Vagina (tissue), 2 donors: ENCODE measurements at places on chromosomes 1 and 21.

GRCh38 chr1:29426701-29427279, 190.5 kb downstream of the PTPRU start:
- H3K36me3 ChIP-seq: no peaks in the 10 kb centered on the region
- no peaks in the 10 kb centered on the region for H3K27me3 ChIP-seq
- no peak for DNase-seq
- no peak overlapping the region for H3K27ac ChIP-seq
- no peaks in the 10 kb centered on the region for H3K4me1 ChIP-seq

DNA sequence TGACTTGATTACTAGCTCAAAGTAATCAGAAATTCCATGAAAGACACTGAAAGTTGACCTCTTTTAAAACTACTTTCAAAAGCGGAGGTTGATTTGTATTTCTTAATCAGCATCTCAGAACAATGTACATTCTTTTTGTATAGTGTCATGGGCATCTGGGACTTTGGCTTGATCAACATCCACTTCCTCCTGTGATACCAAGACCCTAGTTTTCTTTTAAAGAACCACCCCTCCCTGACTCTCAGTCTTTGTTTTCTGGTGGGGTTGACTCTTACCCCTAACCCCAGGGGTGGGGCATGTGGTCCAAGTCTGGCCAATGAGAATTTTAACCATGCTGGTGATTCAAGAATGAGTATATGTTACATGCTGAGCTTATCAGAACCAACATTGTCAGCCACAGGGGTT, 21.7 kb upstream of the IRF2BP2 start:
- DNase-seq: no peak
- no peaks in the 10 kb centered on the region for H3K36me3 ChIP-seq
- no peaks in the 10 kb centered on the region for H3K4me1 ChIP-seq
- no peak overlapping the region for H3K27ac ChIP-seq
- H3K27me3 ChIP-seq: no peaks in the 10 kb centered on the region

DNA sequence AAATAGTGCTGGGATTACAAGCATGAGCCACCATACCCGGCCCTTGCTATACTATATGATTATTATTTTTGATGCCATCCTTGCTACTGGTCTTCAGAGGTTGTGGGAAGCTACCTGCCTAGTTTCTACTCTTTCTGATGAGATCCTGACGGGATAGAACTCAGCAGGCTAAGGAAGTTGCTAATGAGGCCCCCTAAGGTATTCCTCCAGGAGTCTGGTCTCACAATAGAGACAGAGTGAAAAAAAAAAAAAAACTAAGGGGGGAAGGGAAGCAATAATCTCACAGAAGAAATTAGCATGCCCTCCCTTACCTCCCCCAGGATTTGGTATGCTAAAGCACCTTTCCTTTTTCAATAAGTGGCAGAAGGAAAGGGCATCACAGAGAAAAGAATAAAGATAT, 17.6 kb downstream of the INTS3 start:
- DNase-seq: no peak
- H3K4me1 ChIP-seq: peaks cover 26% of the 10 kb centered on the region
- H3K4me3 ChIP-seq: no peak overlapping the region
- H3K27ac ChIP-seq: no peak overlapping the region
- H3K36me3 ChIP-seq: no peaks in the 10 kb centered on the region
- no peaks in the 10 kb centered on the region for H3K27me3 ChIP-seq

- H3K27me3 ChIP-seq: no peaks in the 10 kb centered on the region
- H3K4me3 ChIP-seq: no peak overlapping the region
- H3K4me1 ChIP-seq: no peaks in the 10 kb centered on the region
These were observed 206.4 kb downstream of the PLD5 start for GRCh38 chr1:242318140-242318539.

DNA sequence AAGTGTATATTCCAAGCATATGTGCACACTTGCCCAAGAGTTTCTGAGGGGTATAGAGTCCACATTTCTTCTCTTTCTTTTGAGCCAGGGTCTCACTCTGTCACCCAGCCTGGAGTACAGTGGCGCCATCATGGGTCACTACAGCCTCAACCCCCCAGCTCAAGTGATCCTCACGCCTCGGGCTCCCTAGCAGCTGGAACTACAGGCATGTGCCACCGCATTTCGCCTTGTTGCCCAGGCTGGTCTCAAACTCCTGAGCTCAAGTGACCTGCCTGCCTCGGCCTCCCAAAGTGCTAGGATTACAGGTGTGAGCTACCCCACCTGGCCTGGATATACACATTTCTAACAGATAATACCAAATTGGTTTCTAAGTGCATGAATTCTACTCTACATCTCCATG, 17.1 kb upstream of the SRP9 start:
- H3K27ac ChIP-seq: no peak overlapping the region
- no peaks in the 10 kb centered on the region for H3K27me3 ChIP-seq
- H3K36me3 ChIP-seq: no peaks in the 10 kb centered on the region

GRCh38 chr21:41098481-41099042, 69.4 kb upstream of the BACE2 start:
- H3K27me3 ChIP-seq: no peaks in the 10 kb centered on the region
- H3K4me1 ChIP-seq: no peaks in the 10 kb centered on the region
- no peak overlapping the region for H3K27ac ChIP-seq

DNA sequence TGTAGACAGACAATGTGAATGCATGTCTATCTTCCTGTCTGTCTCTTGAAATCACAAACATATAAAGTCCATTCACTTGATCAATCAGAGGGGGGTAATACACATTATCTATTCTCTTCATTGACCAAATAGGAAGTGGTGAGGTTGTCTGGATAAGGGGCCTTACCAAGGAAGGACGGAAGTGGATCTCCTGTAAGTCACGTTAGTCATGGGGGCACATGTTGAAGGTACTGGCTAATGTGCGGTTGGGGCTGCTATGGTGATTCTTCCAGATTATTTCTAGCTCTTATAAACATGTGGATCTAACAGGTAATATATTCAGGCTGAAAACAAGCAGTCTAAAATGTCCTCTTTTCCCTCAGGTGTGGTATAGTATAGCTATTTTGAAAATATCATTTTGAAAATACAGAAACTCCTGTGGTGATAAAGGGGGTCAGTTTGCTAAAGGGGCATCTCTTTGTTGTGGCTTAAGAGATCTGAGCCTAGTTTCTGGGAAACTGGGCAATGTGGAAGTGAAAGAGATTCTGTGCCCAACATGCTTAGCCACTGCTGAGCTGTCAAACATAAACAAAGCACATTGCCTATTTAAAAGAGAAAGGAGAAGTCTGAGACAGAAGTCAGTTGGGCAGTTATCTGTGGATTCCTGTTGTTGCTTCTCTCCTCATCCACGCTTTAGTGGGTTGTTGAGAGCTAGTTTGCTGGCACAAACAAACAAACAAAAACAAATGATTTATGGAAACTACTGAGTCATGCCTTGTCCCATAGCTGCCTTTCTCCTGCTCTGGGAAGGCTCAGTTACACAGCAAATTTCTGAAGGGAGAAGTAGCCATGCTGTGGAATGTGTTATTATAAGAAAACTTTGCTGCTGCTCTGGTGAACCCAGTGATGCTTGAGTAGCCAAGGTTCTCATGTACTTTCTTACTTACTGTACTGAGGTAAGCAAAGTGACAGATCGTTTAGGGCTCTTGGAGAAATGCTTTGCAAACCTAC, 166.9 kb downstream of the HLX start:
- H3K27ac ChIP-seq: no peak overlapping the region
- DNase-seq: no peak
- H3K4me1 ChIP-seq: no peaks in the 10 kb centered on the region
- H3K36me3 ChIP-seq: no peaks in the 10 kb centered on the region
- H3K27me3 ChIP-seq: no peaks in the 10 kb centered on the region

- no peaks in the 10 kb centered on the region for H3K36me3 ChIP-seq
- no peak overlapping the region for H3K4me3 ChIP-seq
- H3K27me3 ChIP-seq: no peaks in the 10 kb centered on the region
- peak overlapping the region; percentile 15 for H3K27ac ChIP-seq
- H3K4me1 ChIP-seq: peaks cover 11% of the 10 kb centered on the region
These were observed 508.8 kb downstream of the PLPP3 start for GRCh38 chr1:56070601-56071000.

DNA sequence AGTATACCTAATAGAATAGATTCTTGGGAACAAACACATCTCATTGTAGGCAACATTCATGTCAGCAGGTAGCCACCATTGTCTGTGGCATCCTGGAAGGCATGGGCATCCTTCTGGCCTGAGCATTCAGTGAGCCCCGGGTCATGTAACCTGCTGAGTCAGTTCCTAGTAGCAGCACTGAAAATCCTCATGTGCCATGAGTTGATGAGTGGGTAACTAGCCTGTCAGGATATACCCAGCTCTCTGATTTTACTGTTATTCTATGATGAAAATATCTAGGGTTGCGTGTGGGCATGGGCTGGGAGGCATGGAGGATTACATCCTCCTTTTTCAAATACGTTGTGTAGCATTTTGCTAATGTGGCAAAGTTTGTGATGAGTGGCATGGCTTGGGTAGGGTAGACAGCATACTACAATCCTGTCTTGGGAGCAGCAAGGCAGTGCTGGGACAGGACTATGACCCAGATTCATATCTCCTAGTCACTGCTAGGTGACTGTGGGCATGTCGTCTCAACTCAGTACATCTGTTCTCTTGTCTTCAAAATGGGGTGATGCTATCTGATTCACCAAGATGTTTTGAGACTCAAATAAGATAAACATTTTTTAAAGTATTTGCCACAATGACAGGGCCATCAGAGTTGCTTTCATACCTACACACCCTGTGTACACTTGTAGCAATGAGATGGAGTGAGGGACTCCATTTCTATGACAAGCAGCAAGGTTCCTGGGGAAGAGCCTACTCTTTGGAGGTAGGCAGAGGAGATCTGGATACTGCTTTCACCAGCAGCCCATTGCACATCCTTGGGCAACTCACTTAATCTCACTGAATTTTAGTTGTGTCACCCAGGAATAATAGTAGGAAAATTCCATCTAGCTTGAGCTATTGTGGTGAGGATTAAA, 62.5 kb downstream of the CD58 start:
- H3K36me3 ChIP-seq: no peaks in the 10 kb centered on the region
- H3K4me3 ChIP-seq: no peak overlapping the region
- no peaks in the 10 kb centered on the region for H3K27me3 ChIP-seq
- H3K4me1 ChIP-seq: peaks cover 16% of the 10 kb centered on the region
- H3K27ac ChIP-seq: no peak overlapping the region
- no peak for DNase-seq

DNA sequence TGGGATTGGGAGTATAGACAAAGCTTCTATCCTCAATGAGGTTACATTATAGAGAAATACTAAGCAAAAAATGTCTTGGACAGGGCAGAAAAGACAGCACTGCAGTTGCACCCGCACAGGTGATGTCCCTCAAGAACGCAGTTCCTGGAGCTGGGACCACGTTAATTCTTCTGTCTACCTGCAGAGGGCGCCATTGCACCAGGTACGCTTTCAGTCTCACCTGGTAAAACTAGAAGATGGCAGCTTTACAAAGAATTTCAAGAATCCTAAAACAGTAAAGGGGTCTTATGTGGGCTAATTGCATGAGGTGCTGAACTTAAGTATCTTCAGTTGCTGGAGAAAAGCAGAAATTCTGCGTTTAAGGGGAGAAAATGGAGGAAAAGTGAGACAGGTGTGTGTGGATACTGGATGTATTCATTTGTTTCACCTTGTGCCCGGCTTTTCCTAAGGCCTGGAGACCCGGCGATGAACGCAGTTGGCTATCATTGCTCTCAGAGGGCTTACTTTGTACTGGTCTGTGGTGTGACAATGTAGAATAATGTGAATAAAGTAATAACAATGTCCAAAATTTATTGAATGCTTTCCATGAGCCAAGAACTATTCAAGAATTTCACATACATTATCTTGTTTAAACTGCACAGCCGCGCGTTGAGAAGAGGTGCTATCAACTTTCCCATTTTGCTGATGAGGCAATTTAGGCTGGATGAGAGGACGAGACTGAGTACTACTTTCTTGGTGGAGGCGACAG, 276.3 kb upstream of the GREM2 start:
- DNase-seq: no peak
- H3K36me3 ChIP-seq: no peaks in the 10 kb centered on the region
- no peaks in the 10 kb centered on the region for H3K4me1 ChIP-seq
- no peak overlapping the region for H3K27ac ChIP-seq
- H3K27me3 ChIP-seq: no peaks in the 10 kb centered on the region
- no peak overlapping the region for H3K4me3 ChIP-seq
